D341Med (cell line): ENCODE measurements at places on chromosomes 11 and 22.

- DNase-seq: no peak
Observed at GRCh38 chr11:11598243-11598642, 23.6 kb downstream of the GALNT18 start.

DNA sequence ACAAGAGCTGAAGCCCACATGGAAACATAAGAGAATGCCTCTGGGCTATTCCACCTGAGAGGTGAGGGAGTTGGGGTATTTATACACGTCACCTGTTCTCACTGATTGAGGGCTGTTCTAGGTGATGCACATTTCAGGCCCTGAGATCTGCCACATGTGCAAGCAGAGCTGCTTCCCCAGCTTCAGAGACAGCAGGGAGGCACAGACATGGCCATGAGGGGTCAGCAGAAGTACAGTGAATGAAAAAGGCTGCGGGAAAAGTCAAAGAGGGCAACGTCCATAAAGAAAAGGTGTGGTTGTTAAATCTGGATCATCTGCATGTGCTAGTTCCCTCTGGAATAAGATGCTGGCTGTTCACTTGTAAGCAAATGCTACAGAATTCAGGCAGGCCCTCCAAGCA lies 75.4 kb downstream of the GAB4 start:
- DNase-seq: no peak

DNA sequence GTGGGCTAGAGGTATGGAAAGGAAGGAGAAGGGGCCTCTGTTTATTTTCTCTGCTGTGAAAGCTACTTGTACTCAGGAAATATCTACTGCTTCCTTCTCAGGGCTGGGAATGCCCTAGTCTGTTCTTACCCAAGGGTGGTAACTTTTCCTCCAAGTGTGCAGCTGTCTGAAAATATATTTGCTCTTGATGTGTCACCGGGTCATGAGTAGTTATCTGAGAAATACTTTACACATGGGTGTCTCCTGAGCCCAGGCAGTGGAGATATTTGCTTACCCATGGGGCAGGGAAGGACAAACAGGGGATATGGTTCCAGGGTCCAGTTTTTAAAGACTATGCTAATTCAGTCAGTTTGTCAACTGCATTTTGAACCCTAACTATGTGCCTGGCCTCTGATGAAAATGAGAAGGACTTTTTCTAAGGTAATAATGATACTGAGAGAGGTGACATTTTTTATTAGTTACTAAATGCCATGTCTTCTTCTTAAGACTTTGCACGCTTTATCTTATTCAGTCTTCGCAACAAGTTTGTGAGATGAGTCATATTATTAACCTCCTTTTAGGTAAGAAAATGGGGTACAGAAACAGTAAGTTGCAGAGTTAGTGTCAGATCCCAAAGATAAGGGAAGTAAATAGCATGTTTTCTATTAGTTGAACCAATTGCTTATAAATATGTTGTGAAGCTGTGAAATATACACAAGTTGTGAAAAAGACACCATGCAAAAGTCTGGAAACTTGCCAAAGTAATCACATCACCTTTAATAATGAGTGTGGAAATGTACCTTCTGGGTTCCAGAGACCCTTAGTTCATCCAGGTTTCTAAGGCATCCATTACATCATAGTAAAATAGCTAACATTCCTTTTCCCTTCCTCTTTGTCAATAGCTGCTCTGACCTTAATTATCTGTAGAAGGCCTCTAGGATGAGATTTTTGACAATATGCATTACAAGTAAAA lies 22.9 kb downstream of the SYTL2 start:
- DNase-seq: no peak

GRCh38 chr11:58024601-58025091 lies 965 bp downstream of the OR9Q1 start:
- no peak for DNase-seq

GRCh38 chr11:59562292-59562691 lies 51.0 kb downstream of the OR4D9 start:
- DNase-seq: no peak

GRCh38 chr11:19615341-19616183 lies 97.1 kb upstream of the NAV2 start:
- DNase-seq: no peak

- peak; percentile 49 for DNase-seq
Observed at GRCh38 chr11:22491555-22492225, 133.9 kb downstream of the FANCF start.

GRCh38 chr11:19905280-19905853 lies 192.7 kb downstream of the NAV2 start:
- peak; percentile 49 for DNase-seq

DNA sequence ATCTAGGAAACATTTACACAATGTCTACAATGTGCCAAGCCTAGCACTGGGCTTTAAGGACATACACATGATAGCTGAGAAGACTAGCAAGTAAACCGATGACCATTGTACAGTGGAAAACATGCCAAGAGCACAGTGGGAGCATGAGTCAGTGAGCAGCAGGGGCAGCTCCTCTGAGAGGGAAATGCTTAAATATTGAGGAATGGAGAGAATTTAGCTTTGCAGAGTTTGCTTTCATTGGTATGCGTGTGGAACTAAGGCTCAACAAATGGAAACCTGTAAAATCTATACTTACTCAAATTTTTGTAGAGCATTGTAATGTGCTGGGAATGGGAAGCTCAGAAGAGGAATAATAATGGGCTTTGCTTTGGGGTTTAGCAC lies 282.3 kb downstream of the ST3GAL4 start:
- no peak for DNase-seq

GRCh38 chr22:38290347-38290746 lies 17.5 kb upstream of the TMEM184B start:
- DNase-seq: no peak

- no peak for DNase-seq
Observed at GRCh38 chr11:11659567-11660362, 38.0 kb upstream of the GALNT18 start.

DNA sequence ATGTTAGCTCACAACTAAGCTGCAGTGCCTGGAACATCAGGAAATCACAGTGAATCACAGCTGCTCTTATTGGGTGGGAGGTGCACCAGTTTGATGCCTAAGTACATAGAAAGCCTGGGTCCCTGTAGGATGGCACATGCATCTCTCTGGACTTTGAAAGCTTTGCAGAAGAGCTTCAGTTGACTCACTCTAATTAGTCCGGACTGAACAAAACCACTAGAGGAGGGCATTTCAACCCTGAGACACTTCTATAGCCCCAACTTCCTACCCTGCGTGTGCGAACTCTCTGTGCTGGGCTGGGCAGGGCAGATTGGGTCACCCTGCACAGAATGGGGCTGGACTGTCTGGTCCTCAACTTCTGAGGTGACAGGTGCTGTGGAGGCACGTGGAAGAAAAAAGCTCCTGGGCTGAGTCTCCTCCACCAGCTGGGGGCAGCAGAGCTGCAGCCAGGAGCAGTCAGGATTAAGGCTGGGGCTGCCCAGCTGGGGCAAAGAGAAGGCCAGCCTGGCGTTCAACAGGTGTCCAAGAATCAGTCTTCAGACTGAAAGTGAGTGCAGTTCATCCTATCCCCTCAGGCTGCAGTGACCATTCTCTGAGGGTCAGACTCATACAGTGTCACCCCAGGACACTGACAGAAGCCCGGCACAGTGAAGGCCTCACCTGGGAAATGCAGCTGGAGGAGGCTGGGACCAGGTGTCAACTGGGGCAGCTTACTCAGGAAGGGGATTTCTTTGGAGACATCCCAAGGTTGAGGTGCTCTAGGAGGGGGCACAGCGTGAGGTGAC lies 22.1 kb downstream of the GGTLC2 start:
- DNase-seq: peak; percentile 41

GRCh38 chr11:109040303-109040702 lies 375.4 kb downstream of the DDX10 start:
- DNase-seq: peak; percentile 33

DNA sequence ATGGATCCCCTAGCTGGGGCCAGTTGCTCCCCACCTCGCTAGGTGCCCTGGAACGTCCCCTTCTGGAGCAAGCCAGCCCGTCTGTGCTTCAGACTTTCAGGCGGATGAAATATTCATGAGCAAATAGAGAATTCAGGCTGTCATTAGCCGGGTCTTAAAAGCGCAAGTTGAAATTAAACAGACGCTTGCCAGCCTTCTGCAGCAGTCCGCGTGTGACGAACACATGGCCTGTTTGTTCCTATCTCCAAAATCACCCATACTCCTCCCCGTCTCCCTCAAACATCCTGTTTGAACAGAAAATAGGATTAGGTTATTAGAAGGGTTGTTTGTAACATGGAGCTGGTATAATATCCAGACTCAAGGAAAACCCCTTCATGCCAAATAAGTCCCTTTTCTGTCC lies 38.7 kb downstream of the MYO18B start:
- DNase-seq: peak; percentile 55

DNA sequence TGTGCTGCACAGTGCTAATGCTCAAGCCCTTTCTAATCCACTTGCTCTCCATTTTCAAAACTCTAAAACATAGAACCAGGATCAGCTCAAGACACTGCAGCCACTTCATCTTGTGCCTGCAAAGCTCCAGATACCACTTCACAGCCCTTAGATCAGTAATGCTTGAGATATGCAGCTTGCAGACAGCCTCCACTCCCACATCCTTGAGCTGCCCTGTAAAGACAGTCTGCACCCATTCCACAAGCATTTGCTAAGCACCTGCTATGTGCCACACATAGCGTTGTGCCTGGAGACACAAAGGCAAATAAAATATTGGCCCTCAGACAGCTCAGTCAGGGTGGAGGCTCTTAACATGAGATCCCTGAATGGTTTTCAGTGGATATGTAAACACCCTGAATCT lies 192.5 kb upstream of the SNX19 start:
- no peak for DNase-seq

- DNase-seq: no peak
Observed at GRCh38 chr11:11468954-11469353, 115.9 kb upstream of the CSNK2A3 start.

GRCh38 chr11:66985508-66986177 lies 10.5 kb downstream of the C11orf86 start:
- no peak for DNase-seq

- DNase-seq: no peak
Observed at GRCh38 chr11:123558536-123559315, 95.7 kb downstream of the SCN3B start.

GRCh38 chr11:77882396-77882795 lies 61.5 kb downstream of the AAMDC start:
- DNase-seq: no peak

DNA sequence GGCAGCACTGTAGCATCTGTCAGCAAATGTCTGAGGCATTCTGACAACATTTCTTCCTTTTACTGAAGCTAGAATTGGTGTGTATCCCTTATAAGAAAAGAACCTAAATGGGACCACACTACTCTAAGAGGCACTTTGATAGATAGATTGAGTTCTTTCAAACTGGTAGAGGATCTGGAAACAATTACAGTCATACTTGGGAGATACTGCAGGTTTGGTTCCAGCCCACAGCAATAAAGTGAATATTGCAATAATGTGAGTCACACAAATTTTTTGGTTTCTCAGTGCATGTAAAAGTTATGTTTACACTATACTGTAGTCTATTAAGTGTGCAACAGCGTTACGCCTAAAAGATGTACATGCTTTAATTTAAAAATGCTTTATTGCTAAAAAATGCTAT lies 96.9 kb downstream of the SBF2 start:
- DNase-seq: no peak
